Breast epithelium (tissue), 4 donors: ENCODE measurements at places on chromosomes 11 and 22. TPM values are rescaled to one million over a fixed set of nuclear protein-coding genes. Genes with fewer than 3 reads are reported as not detected.
A peak's percentile ranks its signal among the peaks of the same experiment; 100 is the strongest.

- H3K27me3 ChIP-seq: no peaks in the 10 kb centered on the region
- no peak overlapping the region for H3K4me3 ChIP-seq
Observed at GRCh38 chr11:32081129-32081641, 9.7 kb upstream of the RCN1 start.

- H3K4me3 ChIP-seq: no peak overlapping the region
- no peak overlapping the region for H3K27ac ChIP-seq
- H3K4me1 ChIP-seq: no peaks in the 10 kb centered on the region
- no peaks in the 10 kb centered on the region for H3K27me3 ChIP-seq
- no peak for DNase-seq
- H3K36me3 ChIP-seq: no peaks in the 10 kb centered on the region
Observed at GRCh38 chr22:44047891-44048301, 23.8 kb downstream of the PARVB start.

GRCh38 chr11:23688835-23689234 lies 808.0 kb upstream of the LUZP2 start:
- H3K4me1 ChIP-seq: no peaks in the 10 kb centered on the region
- H3K36me3 ChIP-seq: no peaks in the 10 kb centered on the region
- DNase-seq: no peak
- no peak overlapping the region for H3K27ac ChIP-seq
- H3K4me3 ChIP-seq: no peak overlapping the region

GRCh38 chr22:46676881-46677280 lies 56.7 kb downstream of the GRAMD4 start:
- H3K27me3 ChIP-seq: no peaks in the 10 kb centered on the region
- DNase-seq: peak; percentile 48
- no peak overlapping the region for H3K4me3 ChIP-seq
- peak overlapping the region; percentile 66 for H3K27ac ChIP-seq
- no peaks in the 10 kb centered on the region for H3K36me3 ChIP-seq
- H3K4me1 ChIP-seq: no peaks in the 10 kb centered on the region

DNA sequence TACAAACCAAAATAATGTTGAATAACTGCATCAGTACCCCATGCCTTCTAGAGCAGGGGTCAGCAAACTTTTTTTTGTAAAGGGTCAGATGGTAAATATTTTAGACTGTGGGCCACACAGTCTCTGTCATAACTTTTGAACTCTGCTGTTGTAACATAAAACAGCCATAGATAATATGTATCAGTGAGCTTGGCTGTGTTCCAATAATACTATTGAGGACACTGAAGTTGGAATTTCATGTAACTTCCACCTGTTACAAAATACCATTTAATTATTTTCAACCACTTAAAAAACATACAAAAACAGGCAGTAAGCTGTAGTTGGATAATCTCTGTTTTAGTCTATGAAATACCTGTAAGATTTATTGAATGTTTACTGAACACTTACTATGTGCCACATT lies 55.2 kb downstream of the PICALM start:
- H3K36me3 ChIP-seq: peaks cover 4% of the 10 kb centered on the region
- H3K4me3 ChIP-seq: no peak overlapping the region
- no peaks in the 10 kb centered on the region for H3K27me3 ChIP-seq
- no peak overlapping the region for H3K27ac ChIP-seq

- no peak overlapping the region for H3K27ac ChIP-seq
- H3K36me3 ChIP-seq: no peaks in the 10 kb centered on the region
- H3K27me3 ChIP-seq: no peaks in the 10 kb centered on the region
- H3K4me3 ChIP-seq: no peak overlapping the region
Observed at GRCh38 chr11:13109616-13110015, 100.5 kb downstream of the RASSF10 start.

GRCh38 chr11:69915501-69916250 lies 96.5 kb upstream of the FGF3 start:
- peaks cover 18% of the 10 kb centered on the region for H3K4me1 ChIP-seq
- DNase-seq: peak; percentile 88
- H3K4me3 ChIP-seq: peak overlapping the region; percentile 49
- H3K27ac ChIP-seq: peak overlapping the region; percentile 84
- no peaks in the 10 kb centered on the region for H3K27me3 ChIP-seq

CDC42BPG gene
- not detected for total RNA-seq
